ENCODE measurements at places on chromosomes 12 and 14.

DNA sequence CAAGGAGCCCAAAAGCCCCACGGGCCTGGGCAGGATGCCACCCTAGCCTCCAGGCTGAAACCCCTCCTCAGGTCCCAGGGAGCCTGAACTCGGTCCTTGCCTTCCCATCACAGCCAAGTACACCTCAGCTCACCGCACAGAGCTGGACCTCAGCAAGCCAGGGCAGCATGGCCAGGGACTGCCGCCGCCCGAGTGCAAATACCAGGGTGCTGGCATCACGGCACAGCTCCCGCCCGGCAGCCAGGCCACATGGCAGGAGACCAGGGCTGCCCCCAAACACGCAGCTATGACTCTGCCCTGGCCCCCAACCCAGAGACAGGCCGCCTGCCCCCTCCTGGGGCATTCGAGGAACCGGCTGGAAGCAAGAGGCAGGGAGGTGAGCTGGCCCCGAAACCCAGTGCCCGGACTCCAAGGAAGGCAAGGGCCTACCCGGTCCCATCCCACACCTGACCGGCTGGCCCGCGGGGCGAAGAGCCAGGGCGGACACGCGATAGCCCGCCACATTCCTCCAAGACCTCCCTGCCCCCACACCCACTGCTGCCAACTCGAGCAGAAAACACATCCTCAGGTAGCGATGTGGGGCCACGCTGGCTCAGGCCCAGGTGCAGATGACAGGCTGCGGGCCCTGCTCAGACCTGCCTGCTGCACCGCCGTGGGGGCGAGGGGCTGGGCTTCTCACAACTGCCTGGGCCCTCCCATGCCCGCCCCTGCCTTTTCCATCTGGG is 2.7 kb downstream of the JAG2 start:
- DNase-seq = no peak

DNA sequence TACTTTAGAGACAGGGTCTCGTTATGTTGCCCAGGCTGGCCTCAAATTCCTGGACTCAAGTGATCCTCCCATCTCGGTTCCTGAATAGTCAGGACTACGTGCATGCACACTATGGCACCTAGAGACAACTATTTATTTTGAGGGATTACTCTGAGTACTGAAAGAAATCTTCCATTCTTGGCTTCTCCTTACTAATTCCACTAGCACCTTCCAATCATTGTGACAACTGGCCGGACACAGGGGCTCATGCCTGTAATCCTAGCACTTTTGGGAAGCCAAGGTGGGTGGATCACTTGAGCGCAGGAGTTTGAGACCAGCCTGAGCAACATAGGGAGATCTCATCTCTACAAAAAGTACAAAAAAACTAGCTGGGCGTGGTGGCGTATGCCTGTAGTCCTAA is 42.1 kb upstream of the MTERF2 start:
- no peak for DNase-seq

DNA sequence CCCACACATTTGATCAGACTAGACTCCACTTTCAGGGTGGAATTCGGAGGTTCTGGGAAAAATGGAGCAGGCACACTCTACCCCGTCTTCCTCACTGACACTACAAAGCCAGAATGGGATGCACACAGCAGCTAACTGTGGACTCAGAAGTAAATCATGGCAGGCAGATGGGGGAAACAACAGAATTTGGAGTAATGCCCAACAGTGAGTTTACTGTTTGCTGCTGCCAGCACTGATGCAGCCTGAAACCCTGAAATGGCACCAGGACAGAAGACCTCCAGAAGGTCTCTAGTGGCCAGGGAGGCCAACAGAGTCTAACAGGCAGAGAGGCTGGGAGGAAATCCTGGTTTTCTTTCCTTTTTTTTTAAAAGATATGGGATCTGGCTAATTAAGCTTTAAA is 24.6 kb downstream of the KCTD10 start:
- DNase-seq = no peak

- no peak for DNase-seq
These were observed 36.7 kb upstream of the IL22 start for GRCh38 chr12:68290126-68290525.

DNA sequence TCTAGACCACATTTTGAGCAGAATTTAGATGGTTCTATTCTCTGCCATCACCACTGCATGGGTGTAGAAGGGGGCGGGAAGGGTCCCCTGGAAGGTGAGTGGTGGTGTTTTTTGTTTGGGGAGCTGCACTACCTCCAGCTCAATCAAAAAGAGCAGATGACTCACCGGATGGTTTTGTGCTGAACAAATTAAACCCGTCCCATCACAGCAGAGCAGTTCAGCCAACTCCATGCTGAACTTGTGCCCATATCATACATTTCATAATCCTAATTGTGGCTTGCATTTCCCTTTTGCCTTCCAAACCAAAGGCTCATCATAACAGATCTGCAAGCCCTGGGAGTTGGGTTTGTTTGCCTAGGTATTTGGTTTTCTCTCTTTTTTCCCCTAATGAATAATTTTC is 53.0 kb upstream of the RPH3A start:
- no peak for DNase-seq

- no peak for DNase-seq
These were observed 40.7 kb downstream of the GPR135 start for GRCh38 chr14:59424341-59425071.

DNA sequence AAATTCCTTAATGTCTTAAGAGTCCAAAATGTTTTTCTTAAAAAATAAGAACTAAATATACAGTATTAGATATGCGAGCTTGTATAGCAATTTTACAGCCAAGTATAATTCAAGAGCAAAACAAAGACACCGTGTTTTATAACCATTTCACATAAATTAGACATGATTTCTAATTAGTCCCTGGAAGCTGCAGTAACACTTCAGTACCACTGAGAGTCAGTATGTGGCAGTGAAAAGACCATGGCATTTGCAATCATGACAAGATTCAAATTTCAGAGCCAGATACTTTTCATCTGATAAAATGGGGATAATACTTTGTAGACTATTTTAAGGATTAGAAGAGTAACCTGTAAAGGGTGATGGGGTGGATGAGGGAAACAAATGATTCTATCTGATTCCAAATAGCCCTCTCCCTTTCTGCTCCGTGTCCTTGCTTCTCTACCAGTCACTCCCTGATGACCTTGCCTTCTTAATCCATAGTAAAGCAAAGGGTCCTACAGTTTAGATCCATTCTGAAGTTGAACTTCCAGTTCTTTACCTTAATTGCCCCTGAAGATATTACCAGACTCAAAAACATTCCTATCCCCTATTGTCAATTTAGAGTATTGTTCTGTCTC is 145.4 kb upstream of the ABCD2 start:
- DNase-seq = peak; percentile 19

GRCh38 chr14:104563742-104564615 is 15.6 kb upstream of the C14orf180 start:
- DNase-seq = peak; percentile 11

DNA sequence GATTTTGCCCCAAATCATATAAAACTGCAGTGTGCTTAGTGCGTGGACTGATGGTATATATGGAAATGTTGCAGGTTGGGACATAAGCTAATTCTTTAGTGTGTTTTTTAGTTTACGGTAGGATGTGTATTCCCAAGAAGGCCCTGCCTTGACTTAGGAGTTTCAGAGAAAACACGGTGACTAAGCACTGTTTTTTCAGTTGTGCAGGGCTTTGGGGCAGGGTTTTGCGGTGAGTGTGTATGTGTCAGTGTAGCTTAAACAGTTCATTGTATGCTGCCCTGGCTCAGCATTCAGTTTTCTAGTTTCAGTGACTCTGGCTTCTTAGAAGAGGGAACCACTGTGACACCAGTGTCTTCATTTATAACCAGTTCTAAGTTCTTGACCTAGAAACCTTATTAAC is 101.2 kb downstream of the AKAP6 start:
- no peak for DNase-seq

DNA sequence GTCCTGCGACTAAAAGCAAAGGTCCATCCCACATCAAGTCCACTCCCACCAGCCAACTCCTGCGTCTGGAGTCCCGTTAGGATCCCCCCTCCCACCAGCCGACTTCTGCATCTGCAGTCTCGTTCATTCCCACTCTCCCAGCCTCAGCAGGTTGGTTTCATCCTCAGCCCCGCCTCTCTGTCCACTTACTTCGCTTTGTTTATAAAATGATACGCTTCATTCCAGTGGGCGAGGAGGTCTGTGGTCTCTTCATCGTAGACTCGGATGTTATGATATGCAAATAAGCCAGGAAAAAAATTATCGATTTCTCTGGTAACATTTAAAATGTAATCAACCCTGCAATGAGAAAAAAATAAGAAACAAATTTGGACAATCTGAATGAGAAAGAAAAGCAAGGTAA is 56.8 kb downstream of the SSH1 start:
- no peak for DNase-seq

DNA sequence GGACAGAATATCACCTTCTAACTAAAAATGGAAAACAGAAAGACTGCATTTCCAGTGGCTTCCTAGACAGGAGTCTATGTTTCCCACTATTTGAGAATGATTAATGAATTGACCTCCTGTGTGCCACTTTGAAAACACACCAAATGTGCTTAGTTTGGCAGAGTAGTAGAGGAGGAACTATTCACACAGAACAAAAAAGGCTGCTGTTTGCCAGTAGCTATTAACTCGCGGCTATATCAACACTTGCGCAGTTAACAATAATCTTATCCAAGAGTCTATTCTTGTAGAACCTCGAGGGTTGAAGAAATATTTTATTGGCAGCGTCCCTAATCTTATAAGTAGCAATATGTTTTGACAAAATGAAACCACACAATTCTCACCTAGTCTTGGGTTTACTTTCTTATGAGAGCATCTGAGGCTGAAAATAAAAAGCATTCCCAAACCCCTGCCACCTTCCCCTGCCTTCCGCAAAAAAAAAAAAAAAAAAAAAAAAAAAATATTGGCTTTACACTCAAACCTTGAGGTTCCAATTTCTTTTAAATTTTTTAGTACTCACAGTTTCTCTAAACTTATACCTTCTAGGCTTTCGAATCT is 127.3 kb upstream of the FLRT2 start:
- no peak for DNase-seq

GRCh38 chr12:13534645-13535398 is 338.3 kb downstream of the EMP1 start:
- DNase-seq = no peak

DNA sequence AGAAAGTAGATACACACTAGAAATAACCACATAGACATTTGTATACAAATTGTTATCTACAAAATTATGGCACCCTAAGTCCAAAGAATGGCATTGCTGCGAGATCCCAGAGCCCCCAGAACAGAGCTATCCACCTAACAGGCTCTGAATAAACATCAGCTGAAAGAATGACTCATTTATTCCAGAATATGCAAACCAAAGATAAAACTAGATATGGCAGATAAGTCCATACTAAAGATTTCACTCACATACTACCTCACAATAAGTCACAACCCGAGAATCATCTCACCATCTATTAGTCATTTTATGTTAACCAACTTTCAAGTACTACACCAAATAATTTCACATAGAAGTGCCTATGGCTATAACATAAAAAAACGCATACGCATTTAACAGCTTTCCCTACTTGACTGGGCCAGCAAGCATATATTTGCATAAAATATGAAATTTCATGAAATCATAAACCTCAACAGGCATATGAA is 5.6 kb downstream of the CNIH1 start:
- DNase-seq = no peak

DNA sequence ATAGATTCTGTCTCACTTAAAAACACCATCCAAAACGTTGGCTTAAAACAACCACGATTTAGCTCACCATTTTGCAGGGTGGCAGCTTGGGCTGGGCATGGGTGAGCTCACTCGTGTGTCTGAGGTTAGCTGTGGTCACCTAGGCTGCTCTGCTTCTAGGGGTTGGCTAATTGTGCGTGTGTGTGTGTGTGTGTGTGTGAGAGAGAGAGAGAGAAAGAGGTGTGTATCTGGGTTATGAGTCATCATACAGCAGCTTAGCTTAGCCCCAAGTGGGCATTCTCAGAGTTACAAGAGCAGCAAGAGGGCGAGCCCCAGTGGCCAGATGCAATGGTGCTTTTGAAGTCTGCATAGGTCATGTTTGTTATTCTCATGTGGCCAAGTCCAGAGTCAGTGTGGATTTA is 6.0 kb downstream of the FBXW8 start:
- DNase-seq = peak; percentile 79
